Forelimb muscle (tissue), 1 donor: ENCODE measurements at places on chromosomes 12 and 14.

DNA sequence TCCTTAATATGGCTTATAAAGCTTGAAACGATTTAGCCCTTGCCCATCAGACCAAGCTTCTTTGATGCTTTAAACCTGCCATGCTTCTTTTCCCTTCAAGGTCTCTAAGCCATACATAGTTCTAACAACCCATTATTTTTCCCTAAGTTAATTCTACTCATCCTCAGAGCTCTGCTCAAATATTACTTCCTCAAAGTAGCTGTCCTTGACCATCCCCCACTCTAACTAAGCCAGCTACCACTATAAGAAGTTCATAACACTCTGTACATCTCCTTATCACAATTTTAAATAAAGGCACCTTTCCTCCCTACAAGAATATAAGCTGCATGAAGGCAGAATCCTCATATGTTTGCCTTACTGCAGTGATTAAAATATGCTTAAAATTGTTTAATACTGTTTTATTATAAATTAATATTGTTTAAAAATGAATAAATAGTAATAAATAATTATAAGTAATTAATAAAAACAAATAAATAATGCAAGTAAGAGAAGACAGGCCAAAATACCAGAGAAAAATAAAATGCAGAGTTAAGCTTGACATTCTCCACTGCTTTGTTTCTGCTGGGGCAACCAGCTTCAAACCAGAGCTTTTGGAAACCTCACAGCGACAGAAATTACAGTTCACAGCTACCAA, 76.8 kb downstream of the NUMB start:
- no peak for DNase-seq

- DNase-seq: peak; percentile 60
These were observed at the start of gene FLRT2 for GRCh38 chr14:85529803-85530574. Gene FLRT2, plus strand, starts transcription at chr14:85530144. Its CDS starts 91,371 bp downstream, at chr14:85621515.

DNA sequence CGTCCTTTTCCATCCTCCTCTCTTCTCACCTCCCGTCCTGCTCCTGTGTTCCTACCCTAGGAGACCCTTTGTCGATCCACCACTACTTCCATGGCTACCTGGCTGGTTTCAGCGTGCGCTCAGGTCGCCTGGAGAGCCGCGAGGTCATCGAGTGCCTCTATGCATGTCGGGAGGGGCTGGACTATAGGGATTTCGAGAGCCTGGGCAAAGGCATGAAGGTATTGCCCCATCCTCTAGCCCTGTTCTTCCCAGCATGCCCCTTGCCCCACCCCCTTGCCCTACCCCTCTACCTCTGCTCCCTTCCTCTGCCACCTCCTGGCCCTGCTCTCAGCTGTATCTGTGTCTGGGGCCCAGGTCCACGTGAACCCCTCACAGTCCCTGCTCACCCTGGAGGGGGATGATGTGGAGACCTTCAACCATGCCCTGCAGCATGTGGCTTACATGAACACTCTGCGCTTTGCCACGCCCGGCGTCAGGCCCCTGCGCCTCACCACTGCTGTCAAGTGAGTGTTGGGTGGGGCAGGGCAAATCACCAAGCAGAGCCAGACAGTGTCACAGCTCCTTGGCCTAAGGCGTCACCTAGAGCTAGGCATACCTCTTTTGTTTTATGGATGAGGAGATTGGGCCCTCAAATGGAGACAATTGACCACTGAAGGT, 12.8 kb downstream of the CLSTN3 start:
- DNase-seq: no peak

- no peak for DNase-seq
These were observed 377.9 kb upstream of the KITLG start for GRCh38 chr12:88958153-88958552.

- DNase-seq: no peak
These were observed 1.8 kb downstream of the RASSF9 start for GRCh38 chr12:85834378-85834777.

DNA sequence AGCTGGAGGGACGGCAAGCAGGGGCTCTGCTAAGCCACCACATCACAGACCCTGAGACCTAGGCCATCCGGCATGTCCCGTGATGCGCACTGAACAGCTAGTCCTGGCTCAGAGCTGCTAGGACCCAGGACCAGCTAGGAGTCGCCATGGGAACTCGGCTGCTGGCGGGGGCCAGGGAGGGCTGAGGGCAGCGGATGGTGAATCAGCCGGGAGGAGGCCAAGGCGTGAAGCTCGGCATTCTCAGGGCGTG, 5.1 kb downstream of the AHNAK2 start:
- DNase-seq: no peak

DNA sequence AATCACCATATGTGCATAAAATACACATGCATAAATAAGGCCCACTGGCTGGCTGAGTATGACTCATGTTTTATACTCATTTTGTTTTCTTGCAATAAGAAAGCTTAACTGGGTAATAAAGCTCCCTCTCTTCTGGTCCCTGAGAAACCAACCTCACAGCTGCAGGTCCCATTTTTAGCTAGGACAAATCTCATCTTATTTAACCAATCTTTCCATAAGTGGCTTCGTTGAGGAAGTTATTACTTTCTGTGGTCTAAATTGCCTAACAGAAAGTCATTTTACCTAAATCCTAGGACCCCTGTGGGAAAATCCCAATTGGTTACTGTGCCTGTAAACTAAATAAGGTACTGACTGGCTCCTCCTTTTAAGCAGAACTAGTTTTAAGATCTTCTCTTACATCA, 232.8 kb upstream of the FBXO33 start:
- DNase-seq: no peak

- DNase-seq: no peak
These were observed 37.2 kb upstream of the TUBA1C start for GRCh38 chr12:49227713-49228112.

DNA sequence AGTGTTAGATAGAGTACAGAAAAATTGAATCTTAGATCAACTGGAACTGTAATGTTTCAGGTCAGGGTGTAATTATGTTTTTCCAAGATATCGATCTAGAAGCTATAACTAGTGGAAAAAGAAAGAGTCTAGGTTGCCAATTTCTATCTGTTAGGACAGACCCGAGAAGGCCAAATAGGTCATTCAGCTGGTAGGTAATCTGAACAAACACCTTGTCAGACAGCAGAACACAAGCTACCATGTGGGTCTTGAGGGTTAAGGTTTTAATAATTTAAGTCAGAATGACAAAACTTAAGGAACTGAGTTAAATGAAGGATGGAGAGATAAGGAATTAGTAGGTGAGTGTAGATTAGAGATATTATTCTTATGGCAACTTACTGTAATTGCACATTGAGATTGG, 44.9 kb upstream of the KCNMB4 start:
- DNase-seq: no peak

DNA sequence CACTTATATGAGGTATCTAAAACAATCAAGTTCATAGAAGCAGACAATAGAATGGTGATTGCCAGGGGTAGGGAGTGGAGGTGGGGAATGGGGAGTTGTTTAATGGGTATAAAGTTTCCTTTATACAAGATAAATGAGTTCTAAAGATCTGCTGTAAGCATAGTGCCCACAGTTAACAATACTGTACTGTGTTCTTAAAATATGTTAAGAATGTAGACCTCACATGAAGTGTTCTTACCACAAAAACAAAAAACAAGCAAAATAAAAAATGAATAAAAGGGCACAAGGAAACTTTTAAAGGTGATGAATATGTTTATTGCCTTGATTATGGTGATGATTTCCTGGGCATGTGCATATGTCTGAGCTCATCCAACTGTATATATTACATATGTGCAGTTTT, 211.8 kb downstream of the MSRB3 start:
- DNase-seq: no peak

GRCh38 chr12:39006286-39006685, 100.9 kb upstream of the CPNE8 start:
- DNase-seq: no peak

DNA sequence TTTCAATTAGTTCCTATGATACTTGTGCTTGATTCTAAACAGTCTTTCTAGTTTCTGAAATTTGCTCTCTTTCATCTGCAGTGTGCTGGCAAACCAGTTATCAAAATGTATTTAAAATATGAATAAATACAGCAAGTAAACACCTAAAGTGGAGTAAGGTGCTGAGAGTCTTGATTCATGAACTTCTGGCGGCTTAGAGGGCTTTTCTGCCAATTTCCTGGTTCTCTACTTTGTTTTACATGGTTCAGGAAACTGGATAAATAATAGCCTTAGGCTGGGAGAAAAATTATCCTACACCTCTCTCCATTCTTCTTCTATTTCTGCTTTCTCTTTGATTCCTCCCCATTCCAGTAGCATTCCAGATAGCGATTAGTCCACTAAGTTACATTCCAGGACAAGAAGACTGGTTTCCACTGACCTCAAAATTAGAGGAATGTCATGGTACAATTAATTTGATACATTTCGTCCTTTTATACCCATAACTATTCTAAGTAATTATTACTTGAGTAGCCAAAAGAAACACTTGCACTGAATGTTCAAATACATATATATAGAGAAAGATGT, 14.9 kb downstream of the ATP2B1 start:
- no peak for DNase-seq
